ENCODE measurements at places on chromosomes 7 and 10.

DNA sequence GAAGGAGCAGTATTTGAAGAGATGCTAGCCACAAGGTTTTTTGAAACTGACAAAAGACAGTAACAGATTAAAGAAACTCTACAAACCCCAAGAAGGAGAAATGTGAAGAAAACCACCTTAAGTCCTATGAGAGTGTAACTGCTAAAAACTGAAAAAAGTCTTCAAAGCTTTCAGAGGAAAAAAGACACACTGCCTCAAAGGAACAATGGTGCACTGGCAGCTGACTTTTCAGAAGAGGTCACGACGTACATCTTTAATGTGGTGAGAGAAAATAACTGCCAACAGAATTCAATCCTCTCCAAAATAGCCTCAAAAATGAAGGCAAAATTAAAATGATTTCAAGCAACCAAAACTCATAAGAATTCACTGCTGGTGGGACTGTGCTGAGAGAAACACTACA lies 94.0 kb downstream of the VIPR2 start:
- no peak for DNase-seq

GRCh38 chr7:133372337-133372736 lies 119.5 kb downstream of the EXOC4 start:
- DNase-seq = no peak

GRCh38 chr7:46205478-46205877 lies 284.4 kb upstream of the IGFBP3 start:
- DNase-seq = no peak

DNA sequence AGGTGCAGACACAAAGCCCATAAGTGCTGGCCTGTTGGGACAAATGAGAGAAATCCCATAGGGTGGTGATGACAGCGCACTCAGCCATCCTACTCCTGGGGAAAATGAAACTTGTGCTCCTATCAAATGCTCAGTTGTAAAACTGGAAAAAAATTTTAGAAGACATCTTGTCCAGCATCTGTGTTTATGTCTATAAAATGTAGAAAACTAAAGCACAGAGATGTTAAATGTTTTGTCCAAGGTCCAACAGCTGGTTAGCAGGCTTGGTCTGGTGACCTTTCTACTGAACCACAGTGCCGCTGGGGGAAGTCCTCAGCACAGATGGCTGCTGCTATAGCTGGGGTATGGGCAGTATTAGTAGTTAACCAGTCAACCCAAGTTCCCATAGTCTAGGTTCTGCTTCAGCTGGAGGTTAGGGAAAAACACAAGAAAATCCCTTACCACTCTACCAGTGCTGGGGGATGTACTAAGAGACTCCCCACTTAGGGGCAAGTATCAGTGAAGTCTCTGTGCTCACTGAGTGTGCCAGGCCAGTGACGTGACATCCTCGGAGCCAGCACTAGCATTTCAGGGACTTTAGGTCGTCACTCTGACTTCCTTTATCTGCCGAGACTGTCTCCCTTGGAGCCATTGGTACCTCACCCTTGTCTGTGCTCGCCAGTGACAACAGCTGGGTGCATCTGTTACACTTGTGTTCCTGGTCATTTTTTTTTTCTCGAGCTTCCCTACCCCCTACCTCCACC lies 1.9 kb downstream of the TSPAN33 start:
- DNase-seq = no peak

GRCh38 chr7:111159426-111159825 lies 68.5 kb downstream of the LRRN3 start:
- no peak for DNase-seq

DNA sequence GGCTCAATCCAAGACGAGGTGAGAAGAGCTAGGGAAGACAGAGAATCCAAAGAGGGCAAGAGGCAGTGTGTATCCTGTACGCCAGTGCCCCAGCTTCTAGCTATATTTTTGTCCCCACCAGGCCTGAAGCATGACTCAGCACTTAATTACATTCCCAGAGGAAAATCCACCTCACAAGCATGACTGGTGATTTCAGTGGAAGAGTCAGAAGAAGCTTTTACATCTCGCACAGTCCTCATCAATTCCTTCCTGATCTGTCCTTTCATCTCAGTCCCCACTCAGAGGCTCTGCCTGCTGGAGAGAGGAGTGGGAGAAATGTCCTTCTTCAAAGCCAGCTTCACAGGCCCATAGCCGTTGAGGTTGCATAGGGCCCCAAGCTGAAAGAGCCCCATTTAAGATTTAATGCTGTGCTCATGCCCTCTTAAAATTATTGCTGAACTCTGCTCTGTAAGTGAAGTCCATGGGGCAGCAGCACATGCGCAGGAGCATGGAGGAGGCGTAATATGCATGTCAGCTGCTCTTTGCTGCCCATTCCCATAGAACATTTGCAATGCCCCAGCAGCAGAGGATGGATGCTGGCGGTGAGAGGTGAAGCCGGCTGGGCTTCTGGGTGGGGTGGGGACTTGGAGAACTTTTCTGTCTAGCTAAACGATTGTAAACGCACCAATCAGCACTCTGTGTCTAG lies 39.0 kb upstream of the AOAH start:
- no peak for DNase-seq

DNA sequence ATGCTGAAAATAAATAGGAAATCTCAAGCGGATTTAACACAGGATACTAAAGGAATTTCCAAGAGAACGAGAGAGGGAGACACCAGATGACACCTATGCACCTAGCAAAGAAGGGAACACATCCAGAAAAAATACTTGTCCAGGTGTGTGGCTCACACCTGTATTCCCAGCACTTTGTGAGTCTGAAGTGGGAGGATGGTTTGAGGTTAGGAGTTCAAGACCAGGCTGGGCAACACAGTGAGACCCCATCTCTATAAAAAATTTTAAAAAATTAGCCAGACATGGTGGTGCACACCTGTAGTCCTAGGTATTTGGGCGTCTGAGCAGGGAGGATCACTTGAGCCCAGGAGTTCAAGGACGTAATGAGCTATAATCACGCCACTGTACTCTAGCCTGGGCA lies 11.2 kb upstream of the CAPZA2 start:
- DNase-seq = no peak

- no peak for DNase-seq
Measured at GRCh38 chr10:78301891-78302738, 268.5 kb downstream of the RPS24 start.

- DNase-seq = no peak
Measured at GRCh38 chr10:15625261-15625660, 94.5 kb downstream of the ITGA8 start.

- no peak for DNase-seq
Measured at GRCh38 chr10:51857305-51857704, 157.9 kb upstream of the CSTF2T start.

DNA sequence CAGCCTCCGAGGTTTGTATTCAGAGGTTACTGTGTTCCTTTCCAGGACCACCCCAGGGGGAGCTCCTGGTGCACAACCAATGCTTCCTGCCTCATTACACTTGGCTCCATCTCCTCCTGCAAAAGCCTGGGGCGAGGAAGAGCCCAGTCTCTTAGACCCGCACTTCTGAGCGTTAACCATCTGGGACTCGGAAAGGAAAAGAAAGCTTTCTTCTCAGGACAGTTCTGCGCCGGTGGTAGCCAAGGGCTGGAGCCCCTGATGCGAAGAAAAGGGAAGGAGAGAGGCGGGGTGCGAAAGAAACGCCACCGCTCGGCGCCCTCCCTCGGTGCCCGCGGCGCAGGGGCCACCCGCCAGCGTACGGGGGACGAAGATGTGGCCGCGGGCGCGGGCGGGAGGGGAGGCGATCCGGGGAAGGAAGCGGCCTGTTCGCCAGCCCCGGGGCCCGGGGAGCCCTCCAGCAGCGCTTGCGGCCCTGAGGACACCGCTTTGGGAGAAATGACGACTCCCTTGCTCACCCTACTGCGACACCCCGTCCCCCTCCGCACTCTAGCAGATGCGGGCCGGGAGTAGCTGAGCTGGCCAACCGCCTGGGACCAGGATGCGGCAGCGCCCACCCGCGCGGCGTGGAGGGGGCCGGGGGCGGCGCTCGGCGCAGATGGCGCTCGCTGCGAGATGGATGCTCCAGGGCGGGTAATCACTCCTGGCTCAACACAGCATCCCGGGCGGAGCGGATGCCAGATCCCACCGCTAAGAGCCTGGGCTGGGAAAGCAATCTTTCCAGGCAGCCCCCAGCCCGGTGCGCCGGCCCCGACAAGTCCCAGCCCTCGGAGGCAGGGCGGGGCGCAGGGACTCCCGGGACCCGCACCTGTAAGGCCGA lies 1.3 kb downstream of the NRCAM start:
- DNase-seq = peak; percentile 64

DNA sequence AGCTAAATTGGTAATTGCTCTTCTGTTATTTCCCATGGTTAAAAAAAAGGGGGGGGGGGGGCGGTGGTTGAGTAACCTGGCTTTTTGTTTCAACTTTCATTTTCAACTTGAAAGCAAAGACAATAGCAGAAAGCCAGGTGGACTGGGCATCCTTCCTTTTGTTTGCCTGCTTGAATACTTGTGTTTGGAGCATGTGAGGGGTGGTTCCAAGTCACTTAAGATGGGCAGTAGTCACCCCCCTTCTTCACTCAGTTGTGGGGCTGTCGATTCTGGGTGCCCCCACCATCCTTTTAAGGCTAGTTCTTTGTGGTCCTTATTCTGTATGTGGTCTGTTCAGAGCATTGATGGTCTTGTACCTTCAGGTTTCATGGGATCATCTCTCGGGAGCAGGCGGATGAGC lies 165.6 kb upstream of the PRR15 start:
- DNase-seq = no peak

DNA sequence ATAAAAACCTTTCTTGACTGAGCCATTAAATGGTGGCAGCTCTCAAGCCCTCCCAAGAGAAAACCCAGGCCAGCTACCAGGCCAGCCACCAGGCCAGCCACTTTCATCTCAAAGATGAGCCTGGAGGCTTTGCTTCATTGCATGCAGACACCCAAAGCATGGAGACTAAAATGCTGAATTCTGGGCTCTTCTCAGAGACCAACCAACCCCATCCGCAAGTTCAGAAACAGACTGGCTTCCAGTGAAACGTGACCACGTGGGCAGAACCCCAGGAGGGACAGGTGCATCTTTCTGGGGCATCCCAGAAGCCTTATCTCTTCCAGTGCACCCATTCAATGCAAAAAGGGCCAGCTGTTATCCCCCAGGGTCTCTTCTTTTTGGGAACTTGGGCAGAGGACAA lies 20.9 kb downstream of the CHST15 start:
- no peak for DNase-seq

GRCh38 chr7:99383203-99383602 lies 8.7 kb downstream of the ARPC1B start:
- no peak for DNase-seq

DNA sequence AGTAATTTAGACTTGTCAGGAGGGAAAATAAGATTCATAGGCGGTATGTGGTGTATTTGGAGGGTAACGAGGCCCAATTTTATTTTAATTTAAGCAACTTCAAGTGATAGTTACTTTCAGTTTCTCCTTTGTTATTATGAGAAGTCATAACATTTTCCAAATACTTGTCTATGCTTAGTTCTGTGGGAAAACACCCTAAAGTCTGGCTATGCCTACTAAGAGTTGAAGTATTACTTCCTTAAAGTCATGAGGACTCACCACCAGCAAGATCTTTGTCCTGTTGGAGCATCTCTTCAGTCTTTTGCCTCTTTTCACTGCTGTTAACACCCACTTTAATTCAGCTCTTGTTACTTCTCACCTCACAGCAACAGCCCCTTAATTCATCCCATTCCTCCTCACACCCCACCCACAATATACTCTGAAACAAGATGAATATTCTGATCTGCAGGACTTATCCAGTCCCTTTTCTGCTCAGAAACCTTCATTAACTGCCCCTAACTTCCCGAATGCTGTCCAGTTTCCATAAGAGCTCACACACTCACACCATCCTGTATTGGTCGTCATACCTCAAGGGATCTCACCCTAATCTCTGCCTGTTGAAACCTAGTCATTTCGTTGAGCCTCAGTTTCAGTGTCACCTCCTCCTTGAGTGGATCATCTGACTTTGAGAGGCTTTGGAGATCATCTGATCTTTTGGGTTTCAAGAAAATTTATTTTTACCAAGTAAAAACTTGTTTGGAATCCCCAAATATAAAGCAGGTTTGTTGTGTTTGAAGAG lies 61.3 kb downstream of the DNAH11 start:
- DNase-seq = no peak

GRCh38 chr10:57507788-57508187 lies 759.9 kb downstream of the IPMK start:
- DNase-seq = no peak

- no peak for DNase-seq
Measured at GRCh38 chr10:35579726-35580422, 25.3 kb upstream of the GJD4 start.

DNA sequence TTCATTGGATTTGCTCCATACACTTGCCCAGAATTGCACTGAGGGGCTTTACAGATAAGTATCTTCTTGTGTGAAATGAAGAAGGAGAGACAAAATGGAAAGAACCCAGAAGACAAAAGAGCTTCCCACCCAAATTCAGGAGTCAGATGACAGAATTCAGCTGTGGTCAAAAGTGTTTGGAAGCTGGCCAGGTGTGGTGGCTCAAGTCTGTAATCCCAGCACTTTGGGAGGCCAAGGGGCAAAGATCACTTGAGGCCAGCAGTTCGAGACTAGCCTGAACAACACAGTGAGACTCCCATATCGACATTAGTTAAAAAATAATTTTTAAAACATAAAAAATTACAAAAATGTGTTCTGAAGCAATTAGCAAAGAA lies 27.1 kb downstream of the DUSP5 start:
- no peak for DNase-seq

- DNase-seq = no peak
Measured at GRCh38 chr7:149599636-149600206, 102.1 kb upstream of the ZNF746 start.

- no peak for DNase-seq
Measured at GRCh38 chr10:112960151-112960681, 10.2 kb downstream of the TCF7L2 start.

DNA sequence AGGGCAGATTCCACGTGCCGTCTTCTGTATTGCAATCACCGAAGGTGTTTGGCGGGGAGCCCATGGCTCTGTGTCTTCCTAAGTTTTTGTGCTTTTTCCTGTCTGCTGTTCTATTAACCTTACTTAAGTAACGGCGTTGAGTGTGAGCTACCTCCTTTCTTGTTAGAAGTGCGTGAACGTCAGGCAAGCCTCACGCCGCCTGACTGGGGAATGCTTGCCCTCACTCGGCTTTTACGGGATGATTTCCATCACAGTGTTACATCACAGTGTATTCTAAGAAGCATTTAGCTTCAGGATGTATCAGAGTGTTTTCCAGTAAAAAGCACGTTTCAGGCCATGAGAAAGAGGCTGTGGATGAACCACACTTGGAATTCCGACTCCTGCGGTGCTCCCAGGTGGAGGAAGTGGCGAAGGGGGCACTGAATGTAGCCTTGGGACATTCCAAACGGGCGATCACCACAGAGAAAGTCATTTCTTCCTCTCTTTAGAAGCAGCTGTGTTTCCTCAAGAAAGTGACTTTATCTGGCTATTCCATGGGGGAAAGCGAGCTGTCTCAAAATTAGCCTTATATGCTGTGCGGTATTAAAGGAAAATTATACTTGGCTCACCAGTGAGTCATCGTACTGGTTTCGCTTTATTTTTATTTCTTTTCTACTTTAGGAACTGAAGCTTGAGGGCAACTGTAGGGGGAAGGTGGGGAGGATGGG lies 290.7 kb downstream of the KLF6 start:
- DNase-seq = no peak

- DNase-seq = peak; percentile 87
Measured at GRCh38 chr7:111168182-111168581, 77.3 kb downstream of the LRRN3 start.
